HS-5 (cell line): ENCODE measurements at places on chromosomes 16 and 17.

DNA sequence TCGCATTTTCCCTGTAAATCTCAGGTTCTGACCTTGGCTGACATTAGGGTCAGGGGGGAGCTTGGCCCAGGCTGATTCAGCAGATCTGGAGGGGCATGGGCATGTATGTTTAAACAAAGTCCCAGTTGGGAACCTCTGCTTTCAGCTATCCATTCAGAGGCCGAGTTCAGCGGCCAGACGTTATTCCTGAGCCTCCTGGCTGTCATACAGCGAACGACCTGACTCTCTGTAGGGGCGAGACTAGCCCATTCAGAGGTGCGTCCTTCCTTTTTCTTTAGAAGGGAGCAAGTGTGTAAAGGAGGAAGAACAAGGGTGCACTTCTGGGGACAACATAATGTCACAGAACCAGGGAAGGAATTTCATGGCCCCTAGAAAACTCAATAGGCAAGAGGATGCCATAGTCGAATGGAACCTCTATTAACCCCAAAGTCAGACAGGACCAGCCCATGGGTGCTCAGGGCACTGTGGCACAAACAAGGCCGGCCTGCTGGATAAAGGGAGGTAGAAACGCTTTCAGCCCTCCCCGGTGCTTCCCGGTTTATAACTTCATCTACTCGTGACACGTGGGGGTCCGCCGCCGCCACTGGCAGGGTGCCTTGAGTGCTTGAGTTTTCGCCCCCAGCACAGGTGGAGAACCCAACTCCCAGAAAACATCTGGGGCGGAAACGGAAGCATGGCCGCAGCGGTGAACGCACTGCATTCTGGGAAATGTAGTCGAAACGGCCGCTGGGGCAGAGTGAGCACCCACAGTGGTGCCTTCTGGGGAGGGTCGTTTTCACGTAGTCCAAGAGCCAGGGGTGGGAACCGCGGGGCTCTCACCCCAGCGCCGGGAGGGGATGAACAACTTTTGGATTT, 33.2 kb upstream of the PLCG2 start:
- no peak for DNase-seq

- DNase-seq = no peak
Observed at GRCh38 chr16:91484-91883, 13.5 kb downstream of the MPG start.

DNA sequence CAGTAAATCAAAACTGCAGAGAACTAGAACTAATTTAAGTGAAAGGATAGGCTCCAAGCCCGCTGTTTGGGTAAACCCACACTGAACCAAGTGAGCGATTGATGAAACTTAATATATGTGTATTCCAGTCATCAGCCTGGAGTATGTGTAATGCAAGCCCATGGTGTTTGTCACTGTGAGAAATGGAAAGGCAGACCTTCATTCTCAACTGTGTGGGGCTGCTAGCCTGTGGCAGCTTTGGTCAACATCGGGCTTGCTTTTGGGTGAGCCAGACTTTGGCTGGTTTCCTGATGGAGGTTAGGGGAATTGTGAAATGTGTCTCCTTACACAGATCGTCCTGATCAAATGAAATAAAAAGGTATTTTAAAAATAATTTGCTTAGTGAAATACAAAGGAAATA, 279.9 kb downstream of the IRX3 start:
- DNase-seq = no peak

GRCh38 chr16:75109732-75110243, 6.8 kb downstream of the LDHD start:
- no peak for DNase-seq

DNA sequence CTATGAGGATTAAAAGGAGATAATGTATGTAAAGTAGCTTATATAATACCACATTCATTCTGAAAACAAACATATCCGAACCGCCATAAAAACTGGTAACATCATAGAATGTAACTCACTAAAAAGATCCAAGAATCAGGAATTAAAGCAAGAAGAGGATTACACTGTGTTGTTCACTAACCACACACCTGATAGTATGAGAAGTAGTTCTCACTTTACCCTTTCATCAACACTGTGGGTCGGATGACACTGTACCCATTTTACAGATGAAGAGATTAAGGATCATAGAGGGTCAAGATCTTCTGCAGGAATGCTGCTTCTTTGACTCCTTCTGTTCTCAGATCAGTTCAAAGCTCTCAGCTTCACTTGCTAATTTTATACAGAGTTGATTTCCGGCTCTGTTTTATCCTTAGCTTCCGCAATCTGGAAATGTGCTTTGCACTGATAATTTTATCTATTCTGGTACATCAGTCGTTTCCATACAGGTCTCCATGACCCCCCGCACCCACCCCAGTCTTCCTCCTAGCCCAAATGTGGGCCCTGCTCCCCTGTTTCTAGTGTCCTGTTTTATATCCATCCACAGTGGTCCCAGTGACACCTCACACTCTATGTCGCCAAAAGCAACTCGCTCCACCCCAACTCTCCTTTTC, 288.6 kb upstream of the CCL2 start:
- DNase-seq = no peak

- no peak for DNase-seq
Observed at GRCh38 chr16:30131869-30132475, 9.0 kb upstream of the MAPK3 start.

DNA sequence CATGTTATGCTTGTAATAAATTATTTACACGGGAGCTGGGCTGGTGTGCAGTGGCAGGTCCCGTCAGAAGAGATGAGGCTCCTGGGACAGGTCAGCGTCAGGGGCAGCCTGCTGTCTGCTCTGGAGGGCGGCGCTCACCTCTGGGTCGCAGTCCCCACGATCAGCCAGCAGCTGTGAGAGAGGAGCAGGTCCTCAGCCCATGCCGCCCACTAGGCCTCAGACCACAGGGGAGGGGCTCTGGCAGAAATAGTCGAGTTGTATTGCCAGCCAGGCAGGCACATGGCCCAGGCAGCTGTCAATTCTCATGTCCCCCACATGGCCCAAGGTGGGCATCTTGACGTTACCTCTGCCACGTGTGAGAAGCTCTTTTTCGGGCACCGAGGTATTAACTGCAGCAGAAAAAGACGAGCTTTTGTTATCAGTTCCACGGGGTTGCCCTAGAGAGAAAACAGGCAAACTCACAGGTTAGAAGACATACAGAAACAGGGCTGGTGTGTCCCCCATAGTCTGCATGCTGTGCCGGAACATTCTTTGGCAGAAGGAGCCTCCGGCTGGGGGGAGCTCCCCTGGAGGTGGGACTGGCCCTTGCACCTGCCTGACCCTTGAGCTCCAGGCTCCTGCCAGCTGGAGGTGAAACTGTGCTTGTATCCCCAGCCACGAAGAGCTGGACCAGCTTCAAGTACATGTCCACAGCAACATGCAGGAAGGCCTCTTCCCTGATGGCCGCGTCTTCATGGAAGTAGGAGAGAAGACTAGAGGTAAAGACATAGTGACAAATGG, 17.4 kb downstream of the ZNF276 start:
- no peak for DNase-seq

GRCh38 chr16:83010776-83011720, 384.3 kb downstream of the CDH13 start:
- no peak for DNase-seq

GRCh38 chr17:51427323-51427811, 167.0 kb downstream of the UTP18 start:
- no peak for DNase-seq

DNA sequence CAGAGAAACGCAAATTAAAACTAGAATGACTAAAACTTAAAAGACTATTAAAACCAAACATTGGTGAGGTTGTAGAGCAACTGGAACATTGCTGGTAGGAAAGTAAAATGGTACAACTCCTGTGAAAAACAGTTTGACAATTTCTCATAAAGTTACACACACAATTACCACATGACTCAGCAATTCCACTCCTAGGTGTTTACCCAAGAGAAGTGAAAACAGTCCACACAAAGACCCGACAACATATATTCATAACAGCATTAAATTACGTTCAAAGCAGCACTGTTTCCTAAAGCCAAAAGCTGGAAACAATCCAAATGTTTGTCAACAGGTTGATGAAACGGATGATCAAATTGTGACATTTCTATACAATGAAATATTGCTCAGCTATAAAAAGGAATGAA, 26.5 kb upstream of the ALOX12 start:
- no peak for DNase-seq

DNA sequence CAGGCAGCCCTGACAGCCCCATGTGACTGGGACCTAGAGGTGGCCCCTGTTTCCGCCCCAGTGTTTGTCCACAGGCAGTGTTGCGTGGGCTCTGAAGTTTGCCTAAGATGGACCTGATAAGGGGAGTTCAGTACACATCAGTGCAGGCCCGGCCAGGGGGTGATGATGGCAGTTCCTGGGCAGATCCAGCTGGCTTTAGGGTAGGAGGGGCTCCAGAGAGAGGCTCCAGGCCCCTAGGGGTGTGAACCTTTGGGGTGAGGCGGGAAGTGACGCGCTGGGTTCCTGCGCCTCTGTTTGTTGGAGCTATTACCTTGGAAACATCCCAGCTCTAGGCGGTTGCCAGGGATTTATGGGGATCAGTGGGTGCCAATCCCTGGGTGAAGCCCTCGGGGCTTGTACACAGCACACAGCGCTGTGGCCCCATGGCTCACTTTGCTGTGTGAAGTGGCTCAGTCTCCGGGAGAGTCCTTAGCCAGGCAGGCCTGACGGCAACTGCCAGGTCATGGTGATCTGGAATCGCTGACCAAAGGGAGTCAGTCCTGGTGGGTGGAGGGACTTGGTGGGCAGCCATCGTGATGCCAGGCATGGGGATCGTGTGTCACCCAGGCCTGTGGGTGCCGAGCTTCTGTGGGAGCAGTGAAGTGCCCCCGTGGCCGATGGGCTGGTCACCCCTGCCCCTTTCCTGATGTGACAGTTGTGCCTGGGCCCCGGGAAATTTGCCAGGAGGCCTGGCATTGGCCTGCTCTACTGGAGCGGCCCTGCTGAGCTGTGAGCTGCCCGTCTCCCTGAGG, 146.1 kb downstream of the SEC14L1 start:
- no peak for DNase-seq

GRCh38 chr16:87806641-87807546, 41.1 kb upstream of the KLHDC4 start:
- peak; percentile 45 for DNase-seq

DNA sequence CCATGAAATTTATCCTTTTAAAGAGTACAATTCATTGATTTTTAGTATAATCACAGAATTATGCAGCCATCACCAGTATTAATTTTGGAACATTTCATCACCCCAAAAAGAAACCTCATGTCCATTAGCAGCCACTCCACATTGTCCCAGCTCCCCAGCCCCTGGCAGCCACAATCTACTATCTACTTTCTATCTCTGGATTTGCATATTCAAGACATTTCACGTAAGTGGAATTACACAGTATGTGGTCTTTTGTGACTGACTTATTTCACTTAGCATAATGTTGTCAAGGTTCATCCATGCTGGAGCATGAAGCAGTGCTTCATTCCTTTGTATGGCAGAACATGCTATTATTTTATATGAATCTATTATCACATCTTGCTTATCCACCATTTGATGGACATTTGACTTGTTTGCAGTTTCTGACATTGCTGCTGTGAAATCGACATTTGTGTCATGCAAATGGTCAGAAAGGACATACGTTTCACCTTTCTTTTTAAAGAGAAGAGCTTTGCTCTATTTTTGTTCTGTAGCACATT, 10.7 kb downstream of the METTL9 start:
- no peak for DNase-seq

DNA sequence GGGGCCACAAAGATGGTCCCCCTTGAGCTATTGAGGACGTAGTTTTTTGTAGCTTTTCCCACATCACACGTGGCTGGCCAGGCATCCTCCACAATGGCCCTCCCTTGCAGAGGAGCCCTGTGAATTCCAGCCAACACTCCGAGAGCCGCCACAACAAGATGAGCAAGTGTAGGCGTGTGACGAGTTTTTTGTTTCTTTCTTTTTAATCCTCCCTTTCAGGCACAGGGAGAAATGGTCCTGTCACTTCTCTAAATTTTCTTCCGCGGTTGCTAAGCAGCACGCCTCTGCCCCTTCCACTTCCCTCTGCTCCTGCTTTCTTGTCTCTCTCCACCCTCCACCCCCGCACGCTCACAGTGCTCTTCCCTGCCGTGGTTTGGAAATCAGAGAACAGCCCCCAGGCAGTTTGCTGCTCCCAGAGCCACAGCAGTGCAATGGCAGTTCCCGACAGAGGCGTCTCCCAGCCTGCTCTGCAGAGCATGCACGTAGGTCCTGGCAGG, 68.0 kb upstream of the MRTFB start:
- DNase-seq = no peak

DNA sequence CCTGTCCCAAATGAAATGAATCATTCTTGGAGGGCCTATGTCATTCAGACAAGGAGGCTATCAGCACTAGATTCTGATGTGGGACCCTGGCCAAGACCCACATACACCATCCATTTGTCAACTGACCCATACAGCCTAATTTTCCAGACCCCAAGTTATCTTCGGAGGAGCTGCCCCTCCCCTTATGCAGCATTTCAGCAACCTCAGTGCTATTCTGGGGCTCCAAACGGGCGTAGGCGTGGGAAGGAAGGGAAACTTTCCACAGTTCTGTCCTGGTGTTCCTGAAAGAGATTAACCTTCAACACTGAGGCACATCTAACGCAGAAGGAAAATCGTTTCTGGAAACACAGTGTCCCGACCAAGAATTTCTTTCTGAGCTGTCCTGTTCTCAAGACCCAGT, 86.7 kb downstream of the MYH11 start:
- DNase-seq = no peak

DNA sequence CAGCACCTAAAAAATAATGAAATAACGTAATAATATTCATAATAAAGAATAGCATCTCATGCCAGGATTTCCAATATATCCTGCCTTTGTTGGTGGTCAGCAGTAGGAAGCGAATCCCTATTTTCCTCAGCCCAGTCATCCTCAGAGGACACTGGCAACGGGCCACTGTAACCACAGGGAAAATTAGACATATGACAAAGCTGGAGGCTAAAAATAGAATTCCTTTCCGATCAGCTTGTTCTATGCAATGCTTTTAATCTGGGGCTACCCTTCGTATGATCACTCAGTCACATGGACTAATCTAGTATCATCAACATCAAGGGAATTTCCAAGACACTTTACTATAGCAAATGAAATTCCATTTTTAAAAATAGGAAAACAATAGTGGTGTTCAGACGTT, 246.9 kb upstream of the KCNJ16 start:
- DNase-seq = no peak

DNA sequence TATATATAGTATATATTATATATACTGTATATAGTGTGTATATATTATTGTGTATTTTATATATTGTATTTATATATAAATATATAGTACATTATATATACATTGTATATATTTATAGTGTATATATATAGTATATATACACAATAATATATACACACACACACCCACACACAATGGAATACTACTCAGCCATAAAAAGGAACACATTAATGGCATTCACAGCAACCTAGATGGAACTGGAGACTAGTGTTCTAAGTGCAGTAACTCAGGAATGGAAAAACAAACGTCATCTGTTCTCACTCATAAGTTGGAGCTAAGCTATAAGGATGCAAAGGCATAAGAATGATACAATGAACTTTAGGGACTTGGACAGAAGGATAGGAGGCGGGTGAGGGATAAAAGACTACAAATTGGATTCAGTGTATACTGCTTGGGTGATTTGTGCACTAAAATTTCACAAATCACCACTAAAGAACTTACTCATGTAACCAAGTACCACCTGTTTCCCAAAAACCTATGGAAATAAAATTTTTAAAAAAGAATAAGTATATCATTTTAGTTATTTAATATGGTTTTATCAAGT, 201.9 kb upstream of the CDH11 start:
- no peak for DNase-seq

- DNase-seq = no peak
Observed at GRCh38 chr16:68599586-68599985, 45.5 kb upstream of the CDH3 start.

- peak; percentile 68 for DNase-seq
Observed at GRCh38 chr16:67406111-67406971, 9.9 kb downstream of the ZDHHC1 start.

GRCh38 chr17:82791532-82791931, 39.7 kb downstream of the TBCD start:
- DNase-seq = peak; percentile 41
